ENCODE measurements at places on chromosomes 12 and 14.

GRCh38 chr14:51993285-51993920, 4.1 kb downstream of the RTRAF start:
- ATAC-seq, result no peak

GRCh38 chr12:121025442-121026226, 9.3 kb upstream of the C12orf43 start:
- no peak for ATAC-seq

- no peak for ATAC-seq
These were observed 1131.0 kb downstream of the AACS start for GRCh38 chr12:126196263-126196662.

- ATAC-seq, result peak; percentile 90
These were observed 151.6 kb upstream of the OR4E1 start for GRCh38 chr14:21825149-21825743.

- no peak for ATAC-seq
These were observed 142.4 kb downstream of the PRKCH start for GRCh38 chr14:61463664-61464285.

GRCh38 chr12:57779736-57780135, 2.9 kb upstream of the TSFM start:
- no peak for ATAC-seq

DNA sequence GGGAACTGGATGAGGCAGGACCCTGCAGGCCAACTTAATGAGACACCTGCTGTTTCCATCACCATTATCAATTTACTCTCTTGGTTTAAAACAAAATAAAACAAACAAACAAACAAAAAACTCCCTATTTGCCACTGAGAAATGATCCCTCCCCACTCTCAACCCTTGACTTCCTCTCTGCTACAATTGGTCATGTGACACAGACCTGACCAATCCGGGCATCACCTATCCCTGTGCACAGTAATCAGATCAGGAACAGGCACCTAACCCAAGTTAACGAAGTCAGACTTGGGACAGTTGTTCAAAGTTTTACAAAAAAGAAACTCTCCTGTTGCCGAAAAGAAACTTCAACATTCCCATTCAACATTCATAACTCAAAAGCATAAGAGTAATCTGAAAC, 58.4 kb downstream of the NELL2 start:
- no peak for ATAC-seq

DNA sequence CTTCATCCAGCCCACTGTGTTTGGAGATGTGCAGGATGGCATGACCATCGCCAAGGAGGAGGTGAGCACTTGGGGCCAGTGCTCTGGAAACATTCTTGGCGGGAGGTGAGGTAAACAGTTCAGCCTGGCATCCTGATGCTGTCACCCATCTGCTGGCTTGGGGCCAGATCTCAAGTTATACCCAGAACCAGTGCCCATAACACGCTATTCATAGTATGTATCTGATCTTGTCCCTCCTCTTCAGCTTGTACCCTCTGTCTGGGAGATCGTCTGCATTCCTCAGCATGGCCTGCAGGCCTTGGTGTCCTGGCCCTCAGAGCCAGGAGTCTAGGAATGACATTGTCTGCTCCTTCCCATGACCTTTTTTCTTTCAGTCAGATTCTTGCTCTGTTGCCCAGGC, 31.4 kb downstream of the ALDH2 start:
- no peak for ATAC-seq

- ATAC-seq, result no peak
These were observed 39.4 kb downstream of the PARP11 start for GRCh38 chr12:3833670-3834310.

- no peak for ATAC-seq
These were observed 420.1 kb downstream of the VRK1 start for GRCh38 chr14:97217111-97217885.

DNA sequence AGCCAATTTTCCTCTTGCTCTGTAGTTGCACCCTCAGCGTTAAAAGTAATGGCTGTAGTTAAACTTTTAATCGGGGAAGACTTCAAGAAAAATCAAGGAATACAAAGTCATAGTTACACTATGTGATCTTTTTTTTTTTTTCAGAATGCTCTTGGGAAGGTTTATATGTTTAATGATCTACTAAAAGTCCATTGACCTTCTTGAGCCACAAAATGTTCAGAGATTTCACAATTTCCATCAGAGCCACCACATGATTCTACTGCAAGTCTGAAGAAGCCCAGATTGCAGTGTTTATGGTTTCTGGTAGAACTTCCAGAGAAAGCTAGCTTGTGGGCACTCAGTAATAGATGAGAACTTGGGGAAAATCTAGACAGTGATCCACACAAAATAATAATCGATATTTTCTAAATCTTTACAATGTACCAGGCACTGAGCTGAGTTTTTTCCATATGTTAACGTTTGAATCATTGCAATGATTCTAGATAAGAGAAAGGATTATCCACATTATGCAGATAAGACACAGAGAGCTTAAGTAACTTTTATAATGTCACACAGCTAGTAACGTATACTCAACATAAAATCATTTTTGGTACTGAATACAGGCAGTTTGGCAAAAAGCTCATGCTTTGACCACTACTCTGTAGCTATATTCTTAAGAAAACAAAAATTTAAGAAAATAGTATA, 38.3 kb downstream of the GYS2 start:
- no peak for ATAC-seq

- ATAC-seq, result no peak
These were observed 67.3 kb upstream of the KCNH3 start for GRCh38 chr12:49471557-49471956.

DNA sequence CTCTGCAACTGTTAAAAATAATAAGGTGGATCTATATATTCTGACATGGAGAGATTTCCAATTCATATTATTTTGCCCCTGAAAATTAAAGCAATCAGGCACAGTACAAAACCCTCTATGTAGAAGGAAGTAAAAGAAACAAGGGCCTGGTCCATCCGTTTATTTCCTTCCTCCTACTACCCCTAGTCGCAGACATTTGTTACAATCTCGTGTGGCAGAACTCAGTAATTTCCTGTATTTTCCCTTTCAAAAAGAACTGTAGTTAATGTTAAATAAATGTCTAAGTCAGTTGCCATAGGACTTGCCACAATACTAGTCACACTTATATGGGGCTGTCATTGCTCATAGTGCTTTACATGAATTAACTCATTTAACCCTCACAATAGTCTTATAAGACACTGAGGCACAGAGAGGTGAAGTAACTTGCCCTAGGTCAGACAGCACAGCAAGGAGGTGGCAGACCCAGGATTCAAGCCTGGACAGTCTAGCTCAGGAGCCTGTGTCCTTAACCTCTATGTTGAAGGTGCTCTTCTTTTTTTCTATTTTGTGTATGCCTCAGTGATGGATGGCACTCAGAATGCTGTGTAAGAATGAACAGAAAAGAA, 24.2 kb downstream of the NINJ2 start:
- peak; percentile 72 for ATAC-seq

DNA sequence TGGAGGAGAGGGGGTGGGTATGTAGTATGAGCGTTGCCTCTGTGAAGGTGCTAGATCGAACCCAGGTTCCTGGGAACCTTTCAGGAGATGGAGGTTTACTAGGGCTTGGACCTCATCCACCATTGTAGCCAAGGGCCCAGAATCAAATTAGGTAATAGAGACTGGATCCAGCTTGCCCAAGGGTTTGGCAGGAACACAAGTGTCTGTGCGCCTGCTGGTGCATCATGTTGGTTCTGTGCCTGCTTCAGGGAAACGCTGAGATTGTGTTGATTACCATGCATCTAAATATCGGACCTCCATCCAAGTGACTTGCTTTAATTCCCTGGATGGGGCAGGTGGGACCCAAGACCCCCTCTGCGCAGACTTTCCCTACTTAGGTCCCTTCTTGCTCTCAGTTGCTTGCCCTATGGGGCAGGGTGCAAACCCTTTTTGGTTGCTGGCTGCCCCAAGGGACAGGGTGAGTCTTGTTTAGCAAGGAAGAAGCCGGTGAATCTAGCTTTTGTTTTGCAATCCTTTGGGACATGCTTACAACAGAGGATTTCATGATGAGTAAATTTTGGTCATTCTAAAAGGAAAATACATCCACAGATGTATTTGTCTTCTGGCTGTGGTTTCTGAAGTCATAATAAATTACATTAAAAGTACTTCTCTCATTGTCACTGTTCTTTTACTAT, 189.8 kb upstream of the PRICKLE1 start:
- ATAC-seq, result no peak

GRCh38 chr14:95392841-95393240, 73.1 kb upstream of the CLMN start:
- no peak for ATAC-seq

DNA sequence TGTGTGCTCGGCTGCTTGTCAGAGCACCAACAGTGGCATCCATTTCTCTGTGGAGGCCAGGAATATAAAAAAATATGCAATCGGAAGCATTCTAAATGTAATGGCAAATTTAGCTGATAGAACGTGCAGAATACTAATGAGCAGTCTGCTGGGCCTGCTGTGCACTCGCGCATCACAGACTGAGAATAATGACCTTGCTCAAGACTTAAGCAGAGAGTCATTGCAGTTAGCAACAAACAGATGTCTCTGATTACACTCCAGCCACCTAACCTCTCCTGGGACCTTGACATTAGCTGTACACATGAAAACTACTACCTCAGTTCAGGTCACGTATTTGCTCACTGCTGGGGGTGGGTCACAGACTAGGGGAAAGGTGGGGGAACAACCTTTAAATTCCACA, 269.2 kb upstream of the DAAM1 start:
- no peak for ATAC-seq

GRCh38 chr12:79143803-79144202, 279.2 kb downstream of the SYT1 start:
- ATAC-seq, result no peak

DNA sequence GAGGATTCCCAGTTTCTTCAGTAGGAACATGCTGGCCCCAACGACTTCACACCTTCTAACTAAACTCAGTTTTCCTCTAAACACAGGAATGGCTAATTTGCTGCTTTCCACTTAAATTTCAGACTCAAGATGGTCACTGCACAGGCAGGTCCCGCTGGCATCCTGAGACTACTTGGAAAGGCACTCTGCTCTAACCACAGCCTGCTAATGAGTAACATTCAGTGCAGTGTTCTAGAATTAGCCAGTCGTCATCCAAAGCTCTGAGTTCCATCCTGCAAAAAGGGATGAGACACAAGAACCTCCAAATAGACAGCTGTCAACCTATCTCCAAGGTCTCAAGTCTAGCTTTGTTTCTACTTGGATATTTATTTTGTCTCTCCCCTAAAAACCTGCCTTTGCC, 6.0 kb downstream of the CCDC92 start:
- no peak for ATAC-seq

DNA sequence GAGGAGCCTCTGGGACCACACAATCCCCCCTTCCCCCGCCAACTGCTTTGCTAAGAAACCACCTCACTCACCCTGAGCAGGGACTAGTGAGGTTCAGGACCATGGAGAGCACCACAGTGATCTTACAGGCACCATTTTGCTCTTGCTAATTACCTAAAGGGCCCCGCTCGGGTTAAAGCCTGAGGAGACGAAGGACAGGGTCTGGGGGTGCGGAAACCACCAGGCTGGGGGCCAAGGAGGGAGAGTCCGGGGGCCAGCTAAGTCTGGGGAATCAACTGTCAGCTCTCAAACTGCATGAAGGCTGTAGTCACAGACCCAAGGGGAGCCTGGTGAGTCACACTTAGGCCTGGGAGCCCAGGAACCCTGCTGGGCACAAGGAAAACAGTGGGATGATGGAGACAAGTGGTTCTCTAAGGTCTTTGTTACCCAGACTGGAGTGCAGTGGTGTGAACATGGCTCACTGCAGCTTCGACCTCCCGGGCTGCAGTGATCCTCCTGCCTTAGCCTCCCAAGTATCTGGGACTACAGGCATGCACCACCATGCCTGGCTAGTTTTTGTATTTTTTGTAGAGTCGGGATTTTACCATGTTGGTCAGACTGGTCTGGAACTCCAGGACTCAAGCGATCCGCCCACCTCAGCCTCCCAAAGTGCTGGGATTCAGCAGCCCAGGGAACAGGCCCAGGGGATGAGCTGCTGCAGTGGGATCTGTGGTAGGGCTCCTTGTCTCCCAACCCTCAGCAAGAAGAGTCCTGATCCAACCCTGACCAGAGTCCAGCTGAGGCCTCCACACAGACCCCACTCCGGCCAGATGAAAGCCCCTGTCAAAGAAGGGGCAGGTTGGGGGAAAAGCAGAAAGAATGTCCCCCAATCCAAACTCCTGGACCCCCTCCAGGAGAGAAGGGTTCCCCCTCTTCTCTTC, 98.8 kb downstream of the CALM1 start:
- ATAC-seq, result no peak

DNA sequence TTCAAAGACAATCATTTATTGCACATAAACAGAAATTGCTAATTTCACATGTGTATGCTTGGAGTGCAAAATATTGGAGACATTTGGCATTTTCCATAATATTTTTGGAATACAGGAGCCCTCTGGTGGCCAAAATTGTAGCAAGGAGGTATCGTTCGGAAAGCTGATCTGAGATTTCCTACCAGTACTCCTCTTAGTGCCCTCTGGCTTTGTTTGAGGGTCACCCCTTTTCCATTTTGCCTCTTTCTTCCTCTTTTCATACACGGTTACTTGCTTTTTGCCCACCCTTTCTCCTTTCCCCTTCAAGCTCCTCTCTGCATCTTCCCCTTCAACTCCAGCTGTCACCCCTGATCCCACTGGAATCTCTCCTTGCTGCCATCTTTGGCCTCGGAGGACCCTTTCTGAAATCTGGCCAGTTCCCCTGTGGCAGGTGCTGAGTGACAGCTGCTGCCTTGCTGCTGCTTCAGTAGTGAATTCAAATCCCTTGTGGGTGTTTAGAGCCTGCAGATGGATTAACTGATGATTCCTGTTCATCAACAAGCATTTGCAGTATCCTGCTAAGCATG, 164.6 kb upstream of the PARP11 start:
- no peak for ATAC-seq

DNA sequence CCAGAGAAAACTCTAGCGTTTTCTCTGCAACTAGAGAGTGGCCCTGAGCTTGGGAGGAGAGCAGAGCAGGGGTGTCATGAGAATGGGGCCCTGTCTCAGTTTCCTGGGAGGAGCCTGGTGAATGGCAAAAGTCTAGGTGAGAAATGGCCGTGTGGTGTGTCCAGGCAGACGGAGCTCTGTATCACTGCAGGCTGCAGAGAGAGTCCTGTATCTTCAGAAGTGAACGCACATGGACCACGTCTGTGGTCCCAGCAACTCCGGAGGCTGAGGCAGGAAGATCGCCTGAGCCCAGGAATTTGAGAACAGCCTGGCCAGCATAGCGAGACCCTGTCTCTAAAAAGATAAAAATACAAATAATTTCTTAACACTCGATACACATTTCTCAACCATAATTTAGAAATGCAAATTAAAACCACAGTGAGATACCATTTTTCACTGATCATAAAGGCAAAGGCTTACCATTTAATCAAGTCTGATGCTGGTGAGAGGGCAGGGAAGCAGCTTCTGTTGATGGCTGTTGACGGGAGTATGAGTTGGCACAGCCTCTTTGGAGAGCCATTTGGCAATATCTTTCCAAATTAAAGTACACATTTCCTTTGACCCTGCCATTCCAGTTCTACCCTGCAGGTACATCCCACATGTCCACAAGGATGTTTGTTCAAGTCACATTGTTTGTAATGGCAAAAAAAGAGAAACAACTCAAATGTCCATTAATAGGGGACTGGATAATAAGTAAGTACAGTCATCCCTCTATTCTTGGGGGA, 51.0 kb downstream of the NFKBIA start:
- ATAC-seq, result no peak

GRCh38 chr12:57816001-57816854, 2.3 kb downstream of the AVIL start:
- ATAC-seq, result no peak

- ATAC-seq, result no peak
These were observed 161.1 kb upstream of the RASSF8 start for GRCh38 chr12:25797386-25797785.
